ENCODE measurements at places on chromosomes 16 and 17.

GRCh38 chr16:66926961-66927436, 1.7 kb upstream of the RRAD start:
- no peak for DNase-seq

GRCh38 chr17:4973256-4974114, 5.9 kb upstream of the SPAG7 start:
- no peak for DNase-seq

GRCh38 chr16:81627024-81627423, 152.1 kb upstream of the PLCG2 start:
- DNase-seq = no peak

GRCh38 chr17:82343560-82343959, 10.0 kb upstream of the SECTM1 start:
- DNase-seq = no peak

DNA sequence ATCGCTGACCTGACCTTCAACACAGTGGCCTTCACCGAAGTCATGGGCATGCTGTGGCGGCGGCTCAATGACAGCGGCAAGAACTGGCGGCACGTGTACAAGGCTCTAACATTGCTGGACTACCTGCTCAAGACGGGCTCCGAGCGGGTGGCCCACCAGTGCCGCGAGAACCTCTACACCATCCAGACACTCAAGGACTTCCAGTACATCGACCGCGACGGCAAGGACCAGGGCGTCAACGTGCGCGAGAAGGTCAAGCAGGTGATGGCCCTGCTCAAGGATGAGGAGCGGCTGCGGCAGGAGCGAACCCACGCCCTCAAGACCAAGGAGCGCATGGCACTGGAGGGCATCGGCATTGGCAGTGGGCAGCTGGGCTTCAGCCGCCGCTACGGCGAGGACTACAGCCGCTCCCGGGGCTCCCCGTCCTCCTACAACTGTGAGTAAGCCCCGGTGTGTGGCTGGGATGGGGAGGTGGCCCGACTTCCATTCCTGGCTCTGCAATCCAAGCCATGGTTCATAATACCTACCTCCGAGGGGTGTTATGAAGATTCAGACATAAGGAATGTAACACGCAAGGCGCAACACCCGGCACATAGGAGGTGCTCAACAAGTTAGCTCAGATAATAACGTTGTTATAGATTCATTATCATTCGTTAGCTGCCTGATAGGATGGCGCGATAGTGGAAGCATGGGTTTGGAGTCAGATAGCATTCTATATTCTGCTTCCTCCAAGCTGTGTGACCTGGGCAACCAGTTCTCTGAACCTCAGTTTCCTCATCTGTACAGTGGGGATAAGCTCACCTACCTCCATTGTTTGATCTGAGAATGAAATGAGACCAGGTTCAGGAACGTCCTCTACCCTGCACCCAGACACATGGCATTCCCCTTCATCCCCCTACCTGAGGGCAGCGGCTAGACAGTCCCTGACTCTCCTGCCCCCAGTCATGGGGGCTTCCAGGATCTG, 4.4 kb downstream of the EPN3 start:
- DNase-seq = no peak

DNA sequence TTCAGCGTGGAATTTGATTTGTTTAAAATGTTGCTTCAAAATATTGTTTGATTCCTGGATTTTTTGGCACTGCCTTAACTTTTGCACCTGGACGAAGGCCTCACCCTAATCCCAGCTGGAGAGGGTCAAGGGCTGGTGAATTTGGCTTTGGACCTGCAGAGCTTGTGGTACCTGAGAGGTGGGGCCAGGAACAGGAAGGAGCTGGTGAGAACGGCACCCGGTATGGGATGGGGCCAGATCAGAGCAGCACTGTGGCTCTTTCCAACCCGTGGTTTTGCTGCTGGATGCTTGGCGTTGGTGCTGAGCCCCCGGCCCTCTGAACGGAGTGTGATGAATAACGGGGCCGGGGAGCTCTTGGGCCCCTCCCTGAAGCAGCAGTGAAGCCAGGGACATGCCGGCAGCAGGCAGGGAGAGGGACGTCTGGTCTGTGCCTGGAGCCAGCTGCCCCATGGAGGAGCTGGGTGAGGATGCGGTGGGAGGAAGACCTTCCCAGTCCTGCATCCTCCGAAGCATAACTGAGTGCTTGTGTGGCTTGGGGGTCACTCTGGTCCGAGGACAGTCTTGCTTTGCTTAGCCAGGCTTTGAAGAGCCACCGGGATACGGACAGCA, 275.4 kb downstream of the SEC14L1 start:
- no peak for DNase-seq

GRCh38 chr17:18315562-18315922, 449 bp downstream of the SMCR8 start:
- no peak for DNase-seq

DNA sequence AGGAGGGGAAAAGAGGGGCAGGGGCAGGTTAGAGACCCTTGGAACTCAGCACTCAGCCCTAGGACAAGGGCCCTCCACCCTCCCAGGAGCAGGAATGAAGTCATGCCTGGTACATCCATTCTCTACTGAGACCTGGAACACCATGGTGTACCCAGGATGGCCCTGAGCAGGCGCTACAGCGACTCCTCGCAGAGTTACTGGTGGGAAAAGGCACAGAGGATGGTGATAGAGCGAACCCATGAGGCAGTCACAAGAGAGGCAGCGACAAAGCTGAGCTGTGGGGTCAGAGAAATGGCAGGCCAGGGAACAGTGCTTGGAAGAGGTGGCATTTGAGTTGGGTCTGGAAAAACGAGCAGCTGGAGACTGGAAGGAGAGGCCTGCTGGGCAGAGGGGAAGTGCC, 37.5 kb downstream of the SRCIN1 start:
- DNase-seq = no peak

- DNase-seq = no peak
Observed at GRCh38 chr16:17447101-17447569, 23.6 kb downstream of the XYLT1 start.

- no peak for DNase-seq
Observed at GRCh38 chr17:64171041-64171440, 41.1 kb upstream of the ERN1 start.

DNA sequence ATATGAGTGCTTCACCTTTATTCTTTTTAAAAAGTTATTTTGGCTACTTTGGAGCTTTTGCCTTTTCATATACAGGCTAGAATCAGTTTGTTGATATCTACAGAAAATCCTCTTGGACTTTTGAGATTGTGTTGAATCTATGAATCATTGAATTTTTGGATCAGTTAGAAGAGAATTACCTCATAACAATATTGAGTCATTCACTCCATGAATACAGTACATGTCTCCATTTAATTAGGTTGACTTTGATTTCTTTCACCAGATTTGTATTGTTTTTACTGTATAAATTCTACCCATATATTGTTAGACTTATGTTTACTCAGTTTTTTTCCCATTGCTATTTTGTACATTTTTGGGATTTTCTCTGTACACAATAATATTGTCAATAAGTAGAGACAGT, 54.4 kb downstream of the TAOK1 start:
- no peak for DNase-seq

DNA sequence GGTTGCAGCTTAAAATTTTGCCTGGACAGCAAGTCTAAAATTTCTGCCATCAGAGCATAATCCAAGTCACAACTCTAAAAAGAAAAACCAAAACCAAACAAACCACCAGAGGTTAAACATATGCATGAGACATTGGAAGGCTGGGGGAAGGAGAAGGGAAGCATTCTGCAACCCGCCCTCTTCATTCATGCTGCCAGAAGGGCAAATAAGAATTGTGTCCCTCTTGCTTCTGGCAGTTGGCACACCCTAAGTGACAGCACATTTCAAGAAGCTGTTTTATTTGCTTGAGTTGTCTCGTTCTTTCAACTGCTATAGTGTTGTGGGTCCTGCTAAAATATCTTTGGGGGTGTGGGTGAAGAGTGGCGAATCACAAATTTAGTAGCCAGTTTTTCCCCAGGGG, 99.6 kb downstream of the SKAP1 start:
- DNase-seq = no peak

- no peak for DNase-seq
Observed at GRCh38 chr16:51535591-51535990, 384.5 kb upstream of the SALL1 start.

DNA sequence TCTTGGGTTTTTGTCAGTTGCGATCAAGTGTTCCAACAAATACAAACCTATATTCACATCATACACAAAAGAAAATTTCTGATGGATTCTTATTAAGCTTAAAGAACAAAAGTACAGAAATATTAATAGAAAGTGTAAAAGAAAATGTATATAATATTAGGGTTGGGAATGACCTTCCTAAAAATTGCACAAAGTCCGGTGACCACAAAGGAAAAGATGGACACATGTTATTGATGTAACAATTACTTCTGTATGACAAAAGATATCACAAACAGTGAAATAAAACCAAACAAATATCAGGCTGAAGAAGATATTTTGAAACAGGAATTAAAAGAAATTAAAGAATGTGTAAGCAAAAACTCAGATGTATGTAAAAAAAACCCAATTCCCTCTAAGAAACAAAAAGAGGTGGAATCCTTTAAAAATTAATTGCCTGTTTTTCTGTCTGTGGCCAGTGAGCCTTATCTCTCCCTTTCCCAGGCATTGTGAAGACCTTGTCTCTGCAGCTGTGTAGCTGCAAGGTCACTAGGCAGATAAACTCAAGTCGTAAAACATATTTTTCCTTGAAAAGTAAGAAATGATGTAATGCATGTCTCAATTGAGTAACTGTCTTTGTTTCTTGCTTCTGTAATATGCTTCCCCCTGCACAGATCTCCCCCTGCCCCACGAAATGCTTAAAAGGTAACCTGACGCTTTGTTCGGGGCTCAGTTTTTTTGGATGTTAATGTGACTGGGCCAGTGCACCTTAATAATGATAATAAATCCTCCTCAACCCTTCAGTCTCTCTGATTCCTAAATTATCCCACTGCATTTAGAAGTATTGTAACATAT, 2.8 kb downstream of the ST6GALNAC1 start:
- no peak for DNase-seq

- no peak for DNase-seq
Observed at GRCh38 chr16:57814896-57815295, 12.6 kb upstream of the KIFC3 start.

- no peak for DNase-seq
Observed at GRCh38 chr16:70254180-70254964, 2.6 kb upstream of the EXOSC6 start.

- no peak for DNase-seq
Observed at GRCh38 chr16:57720142-57720575, 15.4 kb upstream of the KATNB1 start.

DNA sequence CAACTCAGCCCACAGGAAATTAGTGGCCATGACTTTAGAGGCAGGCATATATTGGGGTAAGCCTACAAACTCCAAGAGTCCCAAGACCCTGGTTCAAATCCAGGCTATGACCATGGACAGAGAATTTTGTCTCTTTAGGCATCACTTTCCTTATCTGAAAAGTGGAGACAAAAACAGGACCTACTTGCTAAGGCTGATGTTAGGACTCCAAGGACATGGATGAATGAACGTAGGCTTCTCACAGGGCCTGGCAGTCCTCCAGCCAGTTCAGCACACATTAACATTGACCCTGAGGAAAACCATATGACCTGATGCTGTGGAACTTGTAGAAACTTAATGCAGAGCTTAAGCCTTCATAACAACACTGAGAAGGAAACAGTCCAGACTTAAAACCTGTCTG, 1.4 kb downstream of the FKBP10 start:
- DNase-seq = no peak

- no peak for DNase-seq
Observed at GRCh38 chr16:86926181-86927094, 348.1 kb downstream of the FOXL1 start.

DNA sequence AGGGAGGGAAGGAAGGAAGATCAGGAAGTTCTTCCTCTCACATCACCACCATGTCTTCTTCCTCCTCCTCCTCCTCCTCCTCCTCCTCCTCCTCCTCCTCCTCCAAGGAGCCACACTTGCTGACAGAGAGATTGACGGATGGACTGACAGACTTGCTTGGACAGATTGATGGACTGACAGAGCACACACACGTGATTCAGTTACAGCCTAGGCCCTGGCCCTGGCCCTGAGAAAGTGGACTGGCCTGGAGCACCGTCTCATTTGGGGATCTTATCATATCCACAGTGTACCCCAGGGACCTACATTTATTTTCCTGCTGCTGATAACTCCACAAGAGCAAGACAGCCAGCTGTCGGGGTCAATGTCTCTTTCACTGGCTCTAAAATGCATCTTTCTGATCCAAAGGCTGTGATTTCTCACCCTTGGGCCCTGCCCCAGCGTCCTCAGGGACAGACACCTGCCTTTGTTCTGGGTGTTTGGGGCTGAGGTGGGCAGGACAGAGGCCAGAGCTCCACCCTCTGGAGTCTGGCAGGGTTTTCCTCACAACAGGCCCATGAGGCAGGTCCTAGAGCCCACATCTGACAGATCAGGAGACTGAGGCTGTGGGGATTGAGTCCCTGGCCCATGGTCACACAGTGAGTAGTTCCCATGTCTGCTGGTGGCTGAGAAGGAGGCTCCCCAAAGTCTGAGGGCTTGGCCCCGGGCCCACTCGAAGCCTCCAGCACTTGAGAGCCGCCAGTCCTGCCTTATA, 2.3 kb upstream of the P2RX1 start:
- DNase-seq = no peak
